ENCODE measurements at places on chromosomes 3 and 15.

GRCh38 chr3:9390265-9390888 lies 7.0 kb upstream of the SETD5 start:
- DNase-seq: no peak

- no peak for DNase-seq
These were observed 213.5 kb downstream of the EDEM1 start for GRCh38 chr3:5401002-5401401.

GRCh38 chr3:128473180-128473519 lies 6.5 kb upstream of the DNAJB8 start:
- no peak for DNase-seq

- DNase-seq: peak; percentile 38
These were observed 29.7 kb downstream of the PLXND1 start for GRCh38 chr3:129576514-129577352.
